ENCODE measurements at places on chromosomes 11 and 22.

- DNase-seq: no peak
Measured at GRCh38 chr11:10373340-10373739, 68.5 kb downstream of the ADM start.

DNA sequence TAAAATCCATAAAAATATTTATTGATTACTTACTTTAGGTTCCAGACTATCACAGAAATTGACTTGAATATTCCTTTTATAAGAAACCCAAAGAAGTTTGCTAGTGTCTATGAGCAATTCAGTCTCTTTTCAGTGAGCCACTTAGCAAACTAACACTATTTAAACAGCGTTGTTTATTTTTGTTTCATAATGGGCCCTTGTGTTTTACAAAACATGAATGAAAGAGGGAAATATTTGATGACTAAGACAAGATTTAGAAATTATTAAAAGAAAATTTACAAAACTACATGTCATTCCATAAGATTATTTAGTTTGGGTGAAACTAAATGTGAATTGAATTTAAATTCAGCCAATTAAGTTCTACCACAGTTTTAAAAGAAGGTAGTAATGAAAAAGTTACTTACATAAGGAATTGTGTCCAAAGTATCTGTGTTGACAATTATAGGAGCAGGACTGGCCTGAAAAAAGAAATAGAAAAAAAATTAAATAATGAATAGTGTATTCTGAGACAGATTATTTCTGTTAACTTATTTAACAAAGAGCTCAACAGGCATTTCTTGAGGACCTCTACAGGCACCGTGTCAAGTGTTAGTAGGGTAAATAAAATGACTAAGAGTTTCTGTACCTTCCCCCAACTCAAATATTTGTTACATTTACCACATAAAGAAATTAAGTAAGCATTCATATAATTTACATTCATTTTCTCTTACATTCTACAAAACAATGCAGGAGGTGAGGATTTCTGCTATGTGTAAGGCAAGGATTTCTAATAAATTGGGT is 964.9 kb upstream of the CCDC90B start:
- no peak for DNase-seq

- peak; percentile 38 for DNase-seq
Measured at GRCh38 chr22:49929211-49929979, 11.0 kb downstream of the CRELD2 start.

DNA sequence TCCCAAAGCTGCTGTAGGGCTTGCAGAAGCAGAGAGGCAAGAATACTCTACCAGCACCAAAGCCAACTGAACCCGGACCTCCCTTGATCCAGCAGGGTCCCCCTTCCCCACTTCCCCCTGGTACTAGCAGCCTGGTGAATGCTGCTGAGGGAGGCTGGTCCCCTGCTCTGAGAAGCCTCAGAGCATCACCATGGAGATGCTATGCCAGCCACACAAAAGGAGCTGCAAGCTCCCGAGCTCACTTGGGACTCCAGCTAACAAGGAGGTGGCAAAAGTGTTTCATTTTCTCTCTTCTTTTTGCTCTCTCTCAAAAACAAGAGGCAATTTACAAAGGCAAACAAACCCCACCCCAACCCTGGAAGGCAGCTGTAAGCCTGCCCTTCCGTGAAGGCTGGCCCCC is 509.8 kb downstream of the BUD13 start:
- DNase-seq: peak; percentile 13

GRCh38 chr22:43008921-43009320 is 6.0 kb downstream of the PACSIN2 start:
- DNase-seq: no peak

- DNase-seq: no peak
Measured at GRCh38 chr22:32158712-32159533, at the start of gene C22orf42. Gene C22orf42 (minus strand): TSS chr22:32159303. CDS start chr22:32159215, 88 bp downstream.

GRCh38 chr11:109677876-109678275 is 255.9 kb downstream of the C11orf87 start:
- DNase-seq: no peak

- no peak for DNase-seq
Measured at GRCh38 chr11:33534575-33534974, 166.1 kb downstream of the C11orf91 start.

- peak; percentile 47 for DNase-seq
Measured at GRCh38 chr11:129453293-129453721, 77.7 kb downstream of the BARX2 start.

DNA sequence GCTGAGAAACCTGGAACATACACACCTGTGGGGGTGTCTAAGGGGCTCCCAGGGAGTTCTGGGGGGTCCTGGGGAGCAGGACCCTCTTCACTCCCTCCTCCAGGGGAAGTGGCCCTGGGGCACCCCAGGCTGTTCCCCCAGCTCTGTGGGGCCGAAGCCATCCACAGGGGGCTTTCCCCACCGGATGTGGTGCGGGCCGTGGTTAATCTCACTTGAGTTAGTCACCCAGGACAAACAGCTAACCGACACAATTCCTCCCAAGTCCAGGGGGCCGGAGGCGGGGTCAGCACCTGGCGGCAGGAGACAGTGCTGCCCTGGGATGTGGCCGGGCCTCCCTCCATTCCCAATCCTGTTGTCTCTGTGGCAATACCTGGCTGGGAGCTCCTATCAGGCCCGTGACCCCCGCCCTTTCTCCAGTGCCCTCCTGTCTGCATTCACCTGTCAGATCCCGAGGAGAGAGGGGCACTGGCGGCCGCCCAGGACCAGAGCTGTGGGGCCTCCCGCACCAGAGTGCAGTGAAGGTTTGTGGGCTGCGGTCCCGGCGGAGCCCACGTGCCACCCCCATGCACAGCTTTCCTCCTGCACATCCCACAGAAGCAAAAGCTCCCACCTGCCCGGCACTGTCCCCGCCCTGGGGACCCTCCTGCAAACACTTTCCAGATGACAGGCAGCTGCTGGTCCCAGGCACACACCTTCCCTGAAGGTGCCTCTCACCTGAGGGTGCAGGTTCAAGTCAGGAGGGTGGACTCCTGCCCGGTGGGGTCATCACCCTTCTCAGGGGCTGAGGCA is 5.2 kb upstream of the MUC5AC start:
- no peak for DNase-seq

GRCh38 chr11:2538951-2539350 is 94.1 kb downstream of the KCNQ1 start:
- DNase-seq: no peak

GRCh38 chr11:64306876-64307622 is 1.7 kb downstream of the ESRRA start:
- DNase-seq: no peak

GRCh38 chr22:37253126-37253660 is 9.1 kb upstream of the RAC2 start:
- no peak for DNase-seq

GRCh38 chr11:34098813-34099212 is 6.6 kb upstream of the NAT10 start:
- no peak for DNase-seq

- no peak for DNase-seq
Measured at GRCh38 chr11:47329987-47330931, 22.2 kb downstream of the MYBPC3 start.

DNA sequence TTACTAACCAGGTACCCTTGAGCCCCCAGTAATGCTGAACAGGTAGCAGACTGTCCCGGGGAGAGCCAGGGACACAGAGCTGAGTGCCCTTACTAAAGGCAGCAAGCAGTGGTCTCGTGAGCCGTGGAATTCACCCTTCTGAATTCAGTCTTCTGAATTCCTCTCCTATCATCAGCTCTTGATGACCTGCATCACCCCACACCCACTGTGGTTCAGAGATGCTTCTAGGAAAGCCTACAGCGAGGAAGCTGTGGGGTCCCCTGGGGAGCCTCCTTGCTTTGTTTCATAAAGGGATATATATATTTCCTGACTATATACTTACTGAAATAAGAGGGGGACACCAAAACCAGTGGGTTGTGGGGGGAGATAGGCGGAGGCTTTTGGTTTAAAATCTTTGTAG is 2.6 kb downstream of the SPATA19 start:
- DNase-seq: no peak

DNA sequence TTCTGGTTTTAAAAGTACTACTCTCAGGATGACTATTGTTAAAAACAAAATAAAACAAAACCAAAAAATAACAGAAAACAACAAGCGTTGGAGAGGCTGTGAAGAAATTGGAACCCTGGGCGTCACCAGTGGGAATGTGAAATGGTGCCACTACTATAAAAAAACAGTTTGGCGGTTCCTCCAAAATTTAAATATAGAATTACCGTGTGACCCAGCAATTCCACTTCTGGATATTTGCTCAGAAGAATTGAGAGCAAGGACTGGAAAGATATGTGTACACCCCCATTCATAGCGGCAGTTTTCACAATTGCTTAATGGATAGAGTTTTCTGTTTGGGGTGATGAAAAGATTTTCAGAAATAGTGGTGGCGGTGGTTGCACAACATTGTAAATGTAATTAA is 8.6 kb downstream of the APOA4 start:
- no peak for DNase-seq

DNA sequence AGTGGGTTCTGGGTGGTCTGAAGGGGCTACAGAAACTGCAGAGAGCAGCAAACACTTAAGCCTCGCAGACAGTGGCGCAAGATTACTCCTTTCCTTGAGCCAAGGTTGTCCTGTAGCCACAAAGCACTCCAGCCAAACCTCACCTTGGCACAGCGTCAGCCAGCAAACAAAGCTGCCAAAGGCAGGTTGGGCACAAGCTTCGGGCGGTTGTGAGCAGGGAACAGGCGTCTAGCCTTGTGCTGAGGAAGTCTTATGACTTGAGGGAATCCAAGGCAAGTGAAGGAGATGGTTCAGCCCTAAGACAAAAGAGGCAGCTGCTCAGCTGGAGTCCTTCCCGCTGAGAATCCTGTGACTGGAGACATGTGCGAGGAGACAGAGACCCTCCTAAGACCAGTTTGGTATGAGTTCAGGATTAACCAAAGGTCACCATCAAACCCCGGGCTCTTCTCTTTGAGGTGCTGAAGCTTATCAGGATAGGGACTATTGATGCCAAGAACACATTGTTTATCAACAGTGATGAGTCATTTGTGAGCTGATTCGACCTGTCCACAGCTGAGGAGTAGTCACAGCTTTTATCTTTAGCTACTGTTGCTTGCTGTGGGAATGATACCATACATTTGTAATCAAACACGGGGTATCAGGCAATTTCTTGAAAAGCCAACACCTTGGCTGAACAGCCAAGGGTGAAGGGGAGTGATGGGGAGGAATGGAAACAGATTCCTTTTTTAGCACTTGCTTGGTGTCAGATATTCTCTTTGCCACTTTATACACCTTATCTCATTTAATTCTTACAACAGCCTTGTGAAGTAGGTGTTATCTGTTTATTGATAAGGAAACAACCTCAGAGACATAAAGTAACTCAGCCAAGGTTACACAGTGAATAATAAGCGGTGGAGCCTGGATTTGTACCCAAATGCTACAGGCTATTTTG is 4.6 kb downstream of the ADM start:
- peak; percentile 11 for DNase-seq

DNA sequence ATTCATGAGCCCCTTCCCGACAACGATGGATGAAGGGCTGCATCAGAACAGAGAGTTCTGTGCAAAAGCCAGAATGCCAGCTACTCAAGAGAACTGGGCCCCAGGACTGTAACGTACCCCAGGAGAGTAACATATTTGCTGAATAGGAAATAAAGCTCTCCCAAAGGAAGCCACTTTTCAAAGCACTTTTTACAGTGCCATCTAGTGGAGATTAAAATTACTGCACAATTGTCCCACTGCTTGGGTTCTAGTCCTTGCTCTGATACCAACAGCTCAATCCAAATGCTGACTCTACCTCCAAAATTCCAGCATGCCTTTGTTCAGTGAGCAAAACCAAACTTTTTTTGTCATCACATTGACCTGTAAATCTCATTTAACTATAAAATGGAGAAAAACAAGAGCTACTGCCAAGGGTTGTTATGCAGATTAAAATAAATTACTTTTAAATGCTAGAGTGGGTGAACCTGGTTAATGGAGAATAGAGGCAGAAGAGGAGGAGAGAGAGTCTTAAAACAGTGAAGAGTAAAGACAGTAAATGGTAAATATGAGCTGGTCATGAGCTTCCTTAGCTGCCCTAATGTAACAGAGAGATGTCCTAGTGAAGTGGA is 87.6 kb upstream of the FSHB start:
- no peak for DNase-seq

DNA sequence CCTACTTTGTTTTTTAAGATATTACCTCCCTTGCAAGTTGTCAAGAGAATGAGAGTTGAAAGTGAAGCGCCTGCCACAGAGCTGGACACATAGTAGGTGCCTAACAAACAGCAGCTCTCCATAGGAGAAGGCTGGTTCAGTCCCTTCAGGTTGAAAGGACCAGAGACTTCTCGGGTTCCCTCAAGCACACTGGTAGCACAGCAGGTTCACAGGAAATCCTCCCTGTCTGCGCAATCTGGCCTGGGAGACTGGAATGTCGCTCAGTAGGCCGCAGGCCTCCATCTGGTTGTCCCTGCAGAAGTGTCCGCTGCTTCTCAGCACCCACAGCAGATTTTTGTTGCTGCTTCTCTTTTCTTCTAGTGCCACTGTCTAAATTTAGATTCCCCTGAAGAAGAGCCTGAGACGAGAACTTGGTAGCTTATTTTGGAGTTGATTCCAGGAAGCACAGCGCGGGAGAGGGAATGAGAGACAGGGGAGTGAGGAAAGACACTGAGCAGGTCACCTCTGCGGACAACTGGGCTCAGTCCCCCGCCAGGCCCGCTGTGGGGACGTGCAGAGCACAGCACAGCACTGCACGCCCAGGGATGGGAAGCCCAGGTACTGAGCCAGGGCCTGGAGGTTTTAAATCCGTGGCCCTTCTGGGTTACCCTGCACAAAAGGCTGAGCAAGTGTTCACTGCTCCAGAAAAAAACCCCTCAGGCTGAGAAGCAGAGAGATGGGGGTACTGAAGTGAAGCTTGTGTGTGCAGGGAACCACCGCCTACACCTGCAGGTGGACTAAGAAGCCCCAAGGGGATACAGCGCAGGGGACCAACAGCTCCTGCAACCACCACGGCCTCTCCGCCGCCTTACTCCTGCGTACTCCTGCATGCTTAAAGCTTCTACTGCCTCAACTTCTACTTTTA is 31.6 kb downstream of the RBX1 start:
- no peak for DNase-seq

- peak; percentile 56 for DNase-seq
Measured at GRCh38 chr11:17354601-17354991, 3.0 kb downstream of the NCR3LG1 start.

DNA sequence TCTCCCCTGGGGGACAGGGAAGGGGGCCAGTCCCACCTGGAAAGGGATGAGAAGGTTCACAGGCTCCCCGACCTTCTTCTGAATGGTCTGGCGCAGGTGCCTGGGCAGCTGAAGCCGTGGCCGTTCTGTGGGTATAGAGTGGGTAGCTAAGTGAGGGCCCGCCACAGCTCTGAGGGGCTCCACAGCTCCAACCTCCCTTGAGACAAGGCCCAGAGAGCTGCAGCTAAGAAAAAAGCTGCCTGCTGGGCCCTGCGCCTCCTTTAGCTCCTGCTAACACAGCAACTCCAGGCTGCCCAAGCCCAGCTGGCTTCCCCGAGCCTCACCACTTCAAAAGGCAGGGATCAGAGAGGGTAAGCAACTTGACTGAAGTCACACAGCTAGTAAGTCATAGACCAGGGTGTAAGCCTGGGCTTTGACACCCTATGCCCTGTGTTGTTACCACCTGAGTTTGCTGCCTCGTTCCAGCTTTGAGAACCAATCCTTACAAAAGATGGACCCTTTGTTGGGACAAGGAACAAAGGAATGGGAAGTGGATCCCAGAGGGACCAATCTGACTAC is 18.5 kb downstream of the MYBPC3 start:
- no peak for DNase-seq

GRCh38 chr22:49673048-49673447 is 154.6 kb downstream of the BRD1 start:
- no peak for DNase-seq
